ENCODE measurements at places on chromosomes 3 and 15.
A peak's percentile ranks its signal among the peaks of the same experiment; 100 is the strongest.

DNA sequence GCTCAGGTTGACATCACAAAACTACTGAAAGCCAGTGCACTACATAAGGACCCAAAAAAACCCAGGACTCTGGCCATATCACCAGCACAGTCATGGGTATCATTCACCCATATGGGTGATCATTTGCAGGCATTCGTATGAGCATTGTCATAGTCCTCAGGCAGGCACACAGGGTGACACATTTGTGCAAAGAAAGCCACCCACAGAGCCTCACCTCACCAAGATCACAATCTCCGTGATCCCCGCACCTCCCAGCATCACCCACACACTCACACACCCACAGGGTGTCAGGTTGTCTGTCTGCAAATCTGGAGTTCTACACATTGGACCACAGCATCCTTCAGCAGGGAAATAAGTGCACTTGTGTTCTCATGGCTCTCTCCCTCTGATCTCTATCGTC, 166.0 kb upstream of the LPP start:
- H3K4me3 ChIP-seq: no peak overlapping the region
- peaks cover 4% of the 10 kb centered on the region for H3K4me1 ChIP-seq
- no peaks in the 10 kb centered on the region for H3K27me3 ChIP-seq
- no peaks in the 10 kb centered on the region for H3K36me3 ChIP-seq
- DNase-seq: no peak

DNA sequence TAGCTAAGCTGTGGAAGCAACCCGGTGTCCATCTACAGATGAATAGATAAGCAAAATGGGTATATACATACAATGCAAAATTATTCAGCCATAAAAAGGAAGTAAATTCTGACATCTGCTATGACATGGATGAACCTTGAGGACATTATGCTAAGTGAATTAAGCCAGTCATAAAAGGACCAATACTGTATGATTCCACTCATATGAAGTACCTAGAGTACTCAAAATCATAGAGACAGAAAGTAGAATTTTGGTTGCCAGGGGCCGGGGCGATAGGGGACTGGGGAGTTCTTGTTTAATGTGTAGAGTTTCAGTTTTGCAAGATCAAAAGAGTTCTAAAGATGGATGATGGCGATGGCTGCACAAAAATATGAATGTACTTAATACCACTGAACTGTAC, 10.3 kb downstream of the EID1 start:
- no peak overlapping the region for H3K27ac ChIP-seq
- H3K36me3 ChIP-seq: no peaks in the 10 kb centered on the region
- no peak overlapping the region for H3K4me3 ChIP-seq
- DNase-seq: no peak
- H3K27me3 ChIP-seq: no peaks in the 10 kb centered on the region

DNA sequence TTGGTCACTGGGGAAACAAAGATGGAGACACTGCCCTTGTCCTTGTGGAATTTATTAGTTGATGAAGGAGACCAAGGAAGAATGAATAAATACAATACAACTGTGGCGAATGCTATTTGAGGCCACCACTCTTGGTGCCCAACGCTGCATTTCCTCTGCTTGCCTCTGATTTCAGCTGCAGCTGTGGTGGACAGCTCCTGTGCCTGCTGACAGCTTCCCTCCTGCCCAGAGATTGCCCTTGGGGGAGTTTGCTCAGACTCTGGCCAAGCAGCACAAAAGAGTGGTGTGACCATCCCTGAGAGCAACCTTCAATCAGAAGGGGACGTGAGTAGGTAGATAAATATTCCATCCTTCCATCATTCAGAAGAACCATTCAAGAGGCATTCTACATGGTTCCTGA, 64.6 kb upstream of the FHIT start:
- no peak overlapping the region for H3K27ac ChIP-seq
- DNase-seq: no peak
- H3K27me3 ChIP-seq: no peaks in the 10 kb centered on the region
- no peaks in the 10 kb centered on the region for H3K4me1 ChIP-seq
- no peak overlapping the region for H3K4me3 ChIP-seq
- no peaks in the 10 kb centered on the region for H3K36me3 ChIP-seq

- H3K27ac ChIP-seq: no peak overlapping the region
- peaks cover 4% of the 10 kb centered on the region for H3K4me1 ChIP-seq
- DNase-seq: peak; percentile 51
- H3K36me3 ChIP-seq: no peaks in the 10 kb centered on the region
- H3K4me3 ChIP-seq: no peak overlapping the region
Observed at GRCh38 chr3:149808209-149808829, 4.7 kb upstream of the RNF13 start.

GRCh38 chr15:82710208-82710555, 507 bp upstream of the AP3B2 start:
- H3K27ac ChIP-seq: no peak overlapping the region
- no peak for DNase-seq
- H3K36me3 ChIP-seq: no peaks in the 10 kb centered on the region

- no peaks in the 10 kb centered on the region for H3K36me3 ChIP-seq
- no peaks in the 10 kb centered on the region for H3K4me1 ChIP-seq
- H3K4me3 ChIP-seq: no peak overlapping the region
- H3K27ac ChIP-seq: no peak overlapping the region
- no peak for DNase-seq
Observed at GRCh38 chr15:40246496-40247280, 7.8 kb downstream of the PAK6 start.

DNA sequence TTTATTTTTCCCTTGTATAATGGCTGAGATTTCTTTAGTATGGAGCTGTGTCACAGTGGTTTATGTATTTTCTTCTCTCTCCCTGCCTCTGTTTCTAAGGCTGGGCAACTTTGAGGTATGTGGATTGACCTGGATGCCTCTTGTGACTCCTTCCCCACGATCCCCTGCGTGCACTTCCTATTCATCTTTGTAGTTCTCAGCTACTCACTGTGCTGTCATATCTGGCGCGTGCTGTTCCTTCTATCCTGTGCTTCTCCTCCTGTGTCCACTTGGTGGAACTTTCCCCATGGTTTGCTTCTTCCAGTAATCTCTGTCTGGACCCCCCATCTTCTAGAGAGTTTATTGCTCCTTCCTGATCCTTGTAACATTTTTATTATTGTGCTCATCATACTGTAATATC, 97.3 kb downstream of the AKAP13 start:
- no peaks in the 10 kb centered on the region for H3K4me1 ChIP-seq
- no peaks in the 10 kb centered on the region for H3K36me3 ChIP-seq
- DNase-seq: no peak

- H3K27me3 ChIP-seq: no peaks in the 10 kb centered on the region
- no peak overlapping the region for H3K27ac ChIP-seq
- H3K4me3 ChIP-seq: no peak overlapping the region
- H3K36me3 ChIP-seq: no peaks in the 10 kb centered on the region
- DNase-seq: no peak
Observed at GRCh38 chr3:23389686-23390085, 186.6 kb downstream of the UBE2E2 start.

DNA sequence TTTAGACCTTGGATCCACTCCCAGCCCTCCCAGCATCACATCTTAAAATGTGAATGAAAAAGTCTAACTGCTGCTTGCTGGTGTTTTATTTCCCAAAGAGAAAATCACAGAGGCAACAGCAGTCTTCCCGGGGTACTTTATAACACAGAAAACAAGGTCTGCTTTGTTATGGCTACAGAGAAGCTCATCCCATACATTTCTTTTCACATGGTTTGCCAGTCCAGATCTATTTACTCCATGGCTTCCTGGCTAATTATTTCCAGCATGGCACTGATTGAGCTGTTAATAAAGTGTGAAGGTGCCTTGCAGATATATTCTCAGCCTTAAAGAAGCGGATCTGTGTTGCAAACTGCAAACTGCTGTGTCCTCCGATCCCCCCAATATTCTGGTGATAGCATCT, 466.1 kb upstream of the CFAP20DC start:
- H3K4me3 ChIP-seq: no peak overlapping the region
- H3K4me1 ChIP-seq: no peaks in the 10 kb centered on the region
- H3K27ac ChIP-seq: no peak overlapping the region
- H3K27me3 ChIP-seq: no peaks in the 10 kb centered on the region
- no peak for DNase-seq
- H3K36me3 ChIP-seq: no peaks in the 10 kb centered on the region

- no peak overlapping the region for H3K27ac ChIP-seq
- no peaks in the 10 kb centered on the region for H3K27me3 ChIP-seq
- H3K36me3 ChIP-seq: peaks cover 3% of the 10 kb centered on the region
- no peak for DNase-seq
- no peak overlapping the region for H3K4me3 ChIP-seq
Observed at GRCh38 chr3:16338999-16339398, 74.0 kb downstream of the OXNAD1 start.

- H3K36me3 ChIP-seq: no peaks in the 10 kb centered on the region
- H3K4me3 ChIP-seq: no peak overlapping the region
- no peak overlapping the region for H3K27ac ChIP-seq
- no peaks in the 10 kb centered on the region for H3K4me1 ChIP-seq
- DNase-seq: no peak
Observed at GRCh38 chr3:176977331-176977730, 220.0 kb downstream of the TBL1XR1 start.

- H3K4me1 ChIP-seq: peaks cover 11% of the 10 kb centered on the region
- H3K4me3 ChIP-seq: no peak overlapping the region
- H3K27me3 ChIP-seq: no peaks in the 10 kb centered on the region
- H3K36me3 ChIP-seq: no peaks in the 10 kb centered on the region
- no peak for DNase-seq
Observed at GRCh38 chr3:125149462-125149861, 63.1 kb downstream of the SLC12A8 start.

GRCh38 chr3:191388823-191389222, 58.5 kb upstream of the UTS2B start:
- no peak for DNase-seq
- H3K36me3 ChIP-seq: peaks cover 24% of the 10 kb centered on the region
- no peaks in the 10 kb centered on the region for H3K27me3 ChIP-seq
- no peak overlapping the region for H3K4me3 ChIP-seq
- no peak overlapping the region for H3K27ac ChIP-seq
- peaks cover 3% of the 10 kb centered on the region for H3K4me1 ChIP-seq

GRCh38 chr3:72380193-72380592, 468.1 kb downstream of the SHQ1 start:
- peaks cover 3% of the 10 kb centered on the region for H3K36me3 ChIP-seq
- no peaks in the 10 kb centered on the region for H3K27me3 ChIP-seq
- no peak overlapping the region for H3K4me3 ChIP-seq

- no peak overlapping the region for H3K4me3 ChIP-seq
- DNase-seq: no peak
- peaks cover 16% of the 10 kb centered on the region for H3K4me1 ChIP-seq
- no peak overlapping the region for H3K27ac ChIP-seq
Observed at GRCh38 chr3:98518816-98519215, 3.9 kb downstream of the CLDND1 start.

Data from liver (tissue), 10 donors.